ENCODE measurements at places on chromosomes 4 and X. TPM values are rescaled to one million over a fixed set of nuclear protein-coding genes. Genes with fewer than 3 reads are reported as not detected.

Gene SLC6A14
- 0.51 TPM for total RNA-seq

Gene MAGED4
- 128 TPM for total RNA-seq

Gene IL21
- not detected for total RNA-seq

Gene SETD7
- 13.8 TPM for total RNA-seq

Gene S100G
- not detected for total RNA-seq

Gene QRFPR
- not detected for total RNA-seq

Gene HSFX2
- total RNA-seq: not detected

Gene NDUFB11
- total RNA-seq: 94.1 TPM

Gene ARHGEF38
- 1.6 TPM for total RNA-seq

Gene XG
- 1.2 TPM for total RNA-seq

Gene PAGE1
- total RNA-seq: not detected

Gene SPANXN4
- total RNA-seq: not detected

Gene MAGEC2
- not detected for total RNA-seq

DNA sequence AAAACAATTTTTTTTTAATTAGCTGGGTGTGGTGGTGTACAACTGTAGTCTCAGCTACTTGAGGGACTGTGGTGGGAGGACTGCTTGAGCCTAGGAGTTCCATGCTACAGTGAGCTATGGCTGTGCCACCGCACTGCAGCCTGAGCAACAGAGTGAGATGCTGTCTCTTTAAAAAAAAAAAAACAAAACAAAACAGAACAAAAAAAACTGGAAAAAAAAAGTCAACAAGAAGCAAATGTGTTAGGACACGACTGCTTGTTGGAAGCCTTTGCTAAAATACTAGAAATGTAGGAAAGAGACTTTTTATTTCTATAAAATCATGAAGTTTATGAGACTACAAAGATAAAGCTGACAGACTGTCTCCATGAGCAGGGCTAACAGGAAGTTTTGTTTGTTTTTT is 87.2 kb downstream of the SH3RF1 start:
- peaks cover 30% of the 10 kb centered on the region for H3K4me1 ChIP-seq
- no peak for DNase-seq
- H3K36me3 ChIP-seq: no peaks in the 10 kb centered on the region
- H3K27ac ChIP-seq: no peak overlapping the region
- H3K4me3 ChIP-seq: no peak overlapping the region

DNA sequence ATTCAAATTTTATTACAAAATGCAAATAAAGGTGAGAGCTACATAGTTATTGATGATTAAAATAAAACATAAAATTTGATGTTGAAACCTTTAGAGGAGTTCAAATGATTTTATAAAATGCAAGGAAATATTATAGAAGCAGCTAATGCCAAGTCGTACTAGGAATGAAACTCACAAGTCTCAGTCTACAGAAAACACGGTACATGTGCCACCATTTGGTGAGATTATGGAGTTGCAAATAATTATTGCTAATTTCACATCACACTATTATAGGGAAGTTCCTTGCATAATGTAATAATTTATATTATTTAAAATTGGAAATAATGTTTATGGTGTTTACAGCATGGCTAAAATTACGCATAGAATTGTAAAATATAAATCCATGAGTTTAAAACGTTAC is 1601.7 kb upstream of the TENM3 start:
- no peak for DNase-seq
- H3K36me3 ChIP-seq: no peaks in the 10 kb centered on the region
- H3K27me3 ChIP-seq: no peaks in the 10 kb centered on the region
- no peak overlapping the region for H3K4me3 ChIP-seq
- no peak overlapping the region for H3K27ac ChIP-seq

DNA sequence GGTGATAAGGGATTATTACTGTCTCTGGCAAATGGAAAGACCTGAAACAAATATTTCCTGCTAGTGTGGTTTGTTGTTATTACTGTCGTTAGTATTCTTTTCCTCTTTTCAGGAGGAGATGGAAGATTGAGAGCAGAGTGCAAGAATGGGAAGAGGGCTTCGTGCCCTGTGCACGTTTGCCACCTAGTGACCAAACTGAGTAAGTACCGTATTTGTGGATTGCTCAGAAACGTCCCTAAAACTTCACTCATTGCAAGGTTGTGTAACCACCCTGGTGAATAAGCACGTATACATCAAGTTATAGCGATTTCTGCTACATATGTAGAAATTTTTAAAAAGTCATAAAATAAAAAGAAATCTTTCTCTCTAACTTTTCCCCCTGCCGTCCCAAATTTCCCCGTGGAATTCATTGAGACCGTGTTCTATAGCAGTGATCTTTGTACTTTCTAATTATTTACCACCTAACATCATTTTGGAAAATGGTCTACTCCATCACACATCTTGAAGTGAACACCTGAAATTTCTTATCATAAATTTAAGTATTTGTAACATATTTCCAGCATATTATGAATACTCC is 24.3 kb downstream of the LINC00632 start:
- H3K4me3 ChIP-seq: no peak overlapping the region
- no peak for DNase-seq
- no peak overlapping the region for H3K27ac ChIP-seq
- no peaks in the 10 kb centered on the region for H3K4me1 ChIP-seq
- H3K27me3 ChIP-seq: peaks cover 22% of the 10 kb centered on the region

GRCh38 chr4:37830640-37831039 is 4.2 kb downstream of the PGM2 start:
- H3K27ac ChIP-seq: no peak overlapping the region
- DNase-seq: no peak
- peaks cover 19% of the 10 kb centered on the region for H3K36me3 ChIP-seq

DNA sequence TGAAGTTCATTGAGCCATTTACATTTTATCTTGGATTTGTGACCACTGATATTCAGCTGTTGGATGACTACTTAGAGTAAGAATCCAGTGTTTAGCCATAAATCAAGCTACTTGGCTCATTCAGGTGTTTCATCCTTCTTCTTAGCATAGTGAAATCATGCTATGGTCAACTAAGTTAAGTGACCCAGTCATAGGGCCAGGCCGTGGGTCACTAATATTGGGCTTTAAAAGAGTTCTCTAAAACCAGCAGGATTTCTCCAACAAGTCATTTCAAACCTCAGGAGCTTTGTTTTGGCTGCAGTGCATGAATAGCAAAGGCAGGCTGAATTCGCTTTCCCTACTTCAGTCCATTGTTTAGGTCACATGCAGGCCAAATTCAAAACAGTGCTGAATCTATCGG is 181.0 kb downstream of the MAML3 start:
- no peaks in the 10 kb centered on the region for H3K36me3 ChIP-seq
- H3K4me3 ChIP-seq: no peak overlapping the region
- no peak for DNase-seq
- peaks cover 15% of the 10 kb centered on the region for H3K4me1 ChIP-seq
- no peaks in the 10 kb centered on the region for H3K27me3 ChIP-seq

- no peak overlapping the region for H3K4me3 ChIP-seq
- no peaks in the 10 kb centered on the region for H3K36me3 ChIP-seq
- peaks cover 9% of the 10 kb centered on the region for H3K4me1 ChIP-seq
- no peak for DNase-seq
- no peaks in the 10 kb centered on the region for H3K27me3 ChIP-seq
These were observed 193.5 kb upstream of the PITX2 start for GRCh38 chr4:110816367-110816766.

DNA sequence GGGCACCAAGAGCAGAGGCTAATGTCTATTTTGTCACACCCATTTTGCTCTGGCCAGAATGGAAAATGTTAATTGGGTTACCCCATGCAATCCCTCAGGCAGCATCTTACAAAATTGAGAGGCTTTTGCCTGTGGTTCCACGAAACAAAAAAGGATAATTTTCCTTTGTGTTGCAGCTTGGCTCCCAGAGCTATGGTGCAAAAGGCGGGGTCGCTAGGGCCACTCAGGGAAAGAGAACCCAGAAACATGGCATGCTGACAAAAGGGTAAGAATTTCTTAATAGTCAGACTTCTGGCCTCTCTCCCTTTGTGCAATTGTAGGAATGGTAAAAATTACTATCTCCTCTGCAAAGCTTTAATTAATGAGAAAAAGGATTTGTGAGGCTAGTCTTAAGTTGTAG is 119.6 kb upstream of the BANK1 start:
- no peaks in the 10 kb centered on the region for H3K4me1 ChIP-seq
- H3K27ac ChIP-seq: no peak overlapping the region
- H3K4me3 ChIP-seq: no peak overlapping the region
- H3K27me3 ChIP-seq: no peaks in the 10 kb centered on the region
- no peaks in the 10 kb centered on the region for H3K36me3 ChIP-seq
- no peak for DNase-seq

GRCh38 chr4:95061220-95061619 is 303.5 kb downstream of the BMPR1B start:
- H3K4me1 ChIP-seq: peaks cover 8% of the 10 kb centered on the region
- DNase-seq: no peak
- H3K27me3 ChIP-seq: no peaks in the 10 kb centered on the region
- H3K36me3 ChIP-seq: peaks cover 1% of the 10 kb centered on the region
- H3K4me3 ChIP-seq: no peak overlapping the region
- H3K27ac ChIP-seq: peak overlapping the region; percentile 5

- H3K27ac ChIP-seq: no peak overlapping the region
- H3K36me3 ChIP-seq: peaks cover 12% of the 10 kb centered on the region
- H3K4me3 ChIP-seq: no peak overlapping the region
- no peaks in the 10 kb centered on the region for H3K4me1 ChIP-seq
- no peak for DNase-seq
- H3K27me3 ChIP-seq: no peaks in the 10 kb centered on the region
These were observed 68.4 kb downstream of the MID2 start for GRCh38 chrX:107894038-107894437.

GRCh38 chr4:181952478-181952877 is 290.7 kb upstream of the TENM3 start:
- no peaks in the 10 kb centered on the region for H3K27me3 ChIP-seq
- DNase-seq: no peak
- H3K4me1 ChIP-seq: no peaks in the 10 kb centered on the region
- H3K36me3 ChIP-seq: no peaks in the 10 kb centered on the region
- no peak overlapping the region for H3K27ac ChIP-seq

DNA sequence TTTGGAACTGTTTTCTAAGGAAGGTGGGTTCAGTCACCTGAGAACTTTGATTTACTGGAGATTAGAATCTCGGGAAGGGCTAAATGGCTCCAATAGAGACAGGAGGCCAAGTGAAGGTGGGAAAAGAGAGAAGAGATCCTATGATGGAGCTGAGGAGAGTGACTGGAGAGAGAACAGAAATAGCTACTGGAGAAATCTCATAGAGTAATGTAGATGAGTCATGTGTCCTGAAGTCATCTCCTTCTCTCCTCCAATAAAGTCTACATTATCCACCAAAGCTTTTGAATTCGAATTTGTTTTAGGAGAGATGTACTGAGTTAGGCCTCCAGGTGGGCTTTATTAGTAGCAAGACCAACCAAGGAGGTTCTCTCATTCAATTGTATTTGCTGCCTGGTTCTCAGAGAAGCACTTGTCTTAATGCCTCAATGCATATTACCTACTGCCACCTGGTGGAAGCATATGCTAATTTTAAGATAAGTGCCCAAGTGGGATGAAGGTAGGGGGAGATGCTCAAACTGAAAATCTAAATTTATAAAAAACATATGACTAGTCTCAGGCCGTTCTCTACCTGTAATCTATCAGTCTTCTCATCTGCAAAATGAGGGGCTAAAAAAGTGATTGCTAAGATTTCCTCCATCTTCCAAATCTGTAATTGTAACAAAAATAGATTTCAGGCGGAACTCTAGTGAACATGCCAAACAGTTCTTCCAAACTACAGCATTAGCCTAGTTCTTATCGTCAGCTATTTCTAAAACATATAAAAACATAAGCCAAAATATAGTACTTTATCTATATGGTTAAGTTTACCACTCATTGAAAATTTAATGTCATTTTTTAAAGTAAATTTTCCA is 24.4 kb downstream of the TXK start:
- no peak overlapping the region for H3K4me3 ChIP-seq
- H3K27ac ChIP-seq: peak overlapping the region; percentile 33
- H3K4me1 ChIP-seq: peaks cover 45% of the 10 kb centered on the region
- no peaks in the 10 kb centered on the region for H3K36me3 ChIP-seq
- H3K27me3 ChIP-seq: no peaks in the 10 kb centered on the region

GRCh38 chr4:177250056-177250696 is 59.5 kb upstream of the NEIL3 start:
- no peak overlapping the region for H3K27ac ChIP-seq
- H3K36me3 ChIP-seq: no peaks in the 10 kb centered on the region
- no peak overlapping the region for H3K4me3 ChIP-seq

DNA sequence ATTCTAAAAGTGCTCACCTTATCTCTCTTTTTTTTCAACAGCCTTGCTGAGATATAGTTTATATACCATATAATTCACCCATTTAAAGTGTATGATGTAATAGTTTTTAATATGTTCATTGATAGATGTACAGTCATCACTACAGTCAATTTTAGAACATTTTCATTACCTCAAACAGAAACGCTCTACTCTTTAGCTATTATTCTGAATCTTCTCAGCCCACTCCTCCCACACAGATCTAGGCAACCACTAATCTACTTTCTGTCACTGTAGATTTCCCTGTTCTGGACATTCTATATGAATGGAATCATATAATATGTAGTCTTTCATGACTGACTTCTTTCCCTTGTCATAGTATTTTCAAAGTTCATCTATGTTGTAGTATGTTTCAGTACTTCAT is 22.6 kb downstream of the MND1 start:
- H3K27me3 ChIP-seq: no peaks in the 10 kb centered on the region
- H3K36me3 ChIP-seq: peaks cover 22% of the 10 kb centered on the region
- DNase-seq: no peak

- no peak for DNase-seq
- H3K36me3 ChIP-seq: no peaks in the 10 kb centered on the region
- peaks cover 15% of the 10 kb centered on the region for H3K4me1 ChIP-seq
- no peak overlapping the region for H3K4me3 ChIP-seq
- peaks cover 11% of the 10 kb centered on the region for H3K27me3 ChIP-seq
These were observed 1.8 kb downstream of the IL1RAPL1 start for GRCh38 chrX:28589046-28589445.

DNA sequence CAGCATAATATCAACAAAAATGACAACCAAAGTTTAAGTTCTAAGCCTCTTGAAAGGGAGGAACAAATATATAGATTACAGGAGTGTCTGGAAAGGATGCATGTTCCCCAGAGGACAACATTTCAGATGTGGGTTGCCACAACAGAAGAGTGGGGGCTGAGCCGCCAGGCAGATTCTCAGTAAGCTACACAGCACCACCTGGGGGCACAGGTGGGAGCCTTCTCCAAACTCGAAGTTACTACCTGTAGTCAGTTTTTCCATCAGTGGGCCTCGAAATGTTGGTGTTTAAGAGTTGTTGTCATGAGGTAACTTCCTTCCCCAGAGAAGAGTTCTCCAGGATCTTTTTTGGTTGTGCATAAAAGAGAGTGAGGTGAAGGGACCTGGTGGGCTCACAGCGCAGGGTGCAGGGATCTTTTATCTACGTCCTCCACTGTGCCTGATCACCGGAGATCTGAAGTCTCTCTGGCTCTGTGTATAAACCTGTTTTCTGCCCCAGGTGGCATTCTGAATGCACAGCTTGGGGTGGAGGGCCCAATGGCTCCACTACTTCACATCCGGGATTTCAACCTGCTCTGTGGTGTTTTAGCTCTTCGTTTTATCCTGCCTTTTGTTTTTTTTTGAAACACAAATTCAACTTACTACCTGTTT is 58.4 kb upstream of the STS start:
- H3K27ac ChIP-seq: no peak overlapping the region
- no peaks in the 10 kb centered on the region for H3K27me3 ChIP-seq
- DNase-seq: peak; percentile 34
- H3K4me3 ChIP-seq: no peak overlapping the region

- peaks cover 3% of the 10 kb centered on the region for H3K36me3 ChIP-seq
- H3K27ac ChIP-seq: peak overlapping the region; percentile 81
- H3K4me3 ChIP-seq: peak overlapping the region; percentile 66
- peak; percentile 20 for DNase-seq
These were observed 133.1 kb downstream of the AKAP4 start for GRCh38 chrX:50067435-50068284.

GRCh38 chr4:74896595-74896994 is 36.3 kb upstream of the PARM1 start:
- peaks cover 31% of the 10 kb centered on the region for H3K4me1 ChIP-seq
- peak overlapping the region; percentile 8 for H3K27ac ChIP-seq
- no peaks in the 10 kb centered on the region for H3K27me3 ChIP-seq
- H3K4me3 ChIP-seq: no peak overlapping the region
- H3K36me3 ChIP-seq: no peaks in the 10 kb centered on the region

All from progenitor cell of endocrine pancreas (in vitro differentiated cells).